ENCODE measurements at places on chromosomes 16 and 17.

DNA sequence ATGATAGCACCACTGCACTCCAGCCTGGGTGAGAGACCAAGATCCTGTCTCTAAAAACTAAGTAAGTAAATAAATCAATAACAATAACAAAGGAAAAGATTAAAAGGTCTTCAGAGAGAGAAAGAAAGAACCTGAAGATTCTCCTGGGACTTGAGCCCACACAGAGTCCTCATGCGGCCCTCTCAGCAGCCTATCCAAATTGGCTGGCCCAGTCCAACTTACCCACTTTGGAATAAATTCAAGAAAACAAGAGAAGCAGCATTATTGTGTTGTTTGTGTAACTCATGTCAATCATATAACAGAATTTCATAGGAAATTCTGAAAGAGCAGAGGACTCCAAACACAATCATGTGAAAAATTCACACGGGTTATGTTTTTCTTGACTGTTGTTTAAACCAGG is 3.8 kb downstream of the SLX4 start:
- no peak for DNase-seq

DNA sequence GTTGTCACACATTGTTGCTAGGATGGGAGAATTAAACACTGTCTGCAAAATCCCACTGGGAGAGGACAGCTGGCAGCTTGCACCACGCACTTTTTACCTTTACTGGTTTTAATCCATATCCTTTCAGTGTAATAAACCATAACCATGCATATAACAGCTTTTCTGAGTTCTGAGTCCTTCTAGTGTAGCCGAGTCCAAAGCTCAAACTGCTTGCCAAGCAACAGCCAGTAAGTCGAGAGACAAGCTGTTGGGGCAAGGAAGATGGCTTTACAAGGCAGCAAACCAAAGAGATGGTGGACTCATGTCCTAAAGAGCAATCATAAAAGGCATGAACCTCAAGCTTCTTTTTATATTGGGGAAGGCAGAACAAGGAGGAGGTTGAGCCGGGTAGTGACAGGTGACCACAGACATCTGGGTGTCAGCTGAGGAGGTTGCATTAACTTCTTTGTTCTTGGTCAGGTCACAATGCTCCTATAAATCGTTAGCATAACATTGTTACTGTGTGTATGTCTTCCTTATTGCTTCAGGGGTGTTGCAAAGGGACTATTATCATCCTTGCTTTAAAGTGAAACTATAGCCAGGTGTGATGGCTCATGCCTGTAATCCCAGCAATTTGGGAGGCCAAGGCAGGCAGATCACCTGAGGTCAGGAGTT is 7.3 kb upstream of the CD300H start:
- no peak for DNase-seq

GRCh38 chr16:4052801-4053293 is 63.4 kb downstream of the ADCY9 start:
- no peak for DNase-seq

GRCh38 chr16:21613781-21614180 is 14.4 kb downstream of the METTL9 start:
- no peak for DNase-seq

- DNase-seq = no peak
Measured at GRCh38 chr16:27828671-27829070, 234.8 kb downstream of the GSG1L start.

- DNase-seq = no peak
Measured at GRCh38 chr16:75620326-75621169, 2.5 kb downstream of the ADAT1 start.

DNA sequence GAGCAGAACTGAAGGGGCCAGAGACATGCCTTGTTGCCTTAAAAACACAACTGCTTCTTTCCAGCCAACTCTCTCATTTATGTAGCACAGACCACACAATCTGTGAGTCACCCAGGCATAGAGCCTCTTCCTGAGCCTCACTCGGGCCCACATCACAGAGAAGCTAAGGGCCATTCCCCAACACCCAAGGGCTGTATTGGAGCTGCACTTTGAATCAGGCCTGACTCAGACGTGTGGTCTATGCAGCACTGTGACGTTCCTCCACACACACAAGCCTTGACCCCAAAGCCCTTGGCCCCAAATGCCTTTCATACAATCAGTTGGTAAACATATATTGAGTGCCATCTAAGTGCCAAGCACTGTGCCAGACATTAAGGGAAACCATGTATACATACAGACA is 308.9 kb upstream of the DYNLRB2 start:
- no peak for DNase-seq

DNA sequence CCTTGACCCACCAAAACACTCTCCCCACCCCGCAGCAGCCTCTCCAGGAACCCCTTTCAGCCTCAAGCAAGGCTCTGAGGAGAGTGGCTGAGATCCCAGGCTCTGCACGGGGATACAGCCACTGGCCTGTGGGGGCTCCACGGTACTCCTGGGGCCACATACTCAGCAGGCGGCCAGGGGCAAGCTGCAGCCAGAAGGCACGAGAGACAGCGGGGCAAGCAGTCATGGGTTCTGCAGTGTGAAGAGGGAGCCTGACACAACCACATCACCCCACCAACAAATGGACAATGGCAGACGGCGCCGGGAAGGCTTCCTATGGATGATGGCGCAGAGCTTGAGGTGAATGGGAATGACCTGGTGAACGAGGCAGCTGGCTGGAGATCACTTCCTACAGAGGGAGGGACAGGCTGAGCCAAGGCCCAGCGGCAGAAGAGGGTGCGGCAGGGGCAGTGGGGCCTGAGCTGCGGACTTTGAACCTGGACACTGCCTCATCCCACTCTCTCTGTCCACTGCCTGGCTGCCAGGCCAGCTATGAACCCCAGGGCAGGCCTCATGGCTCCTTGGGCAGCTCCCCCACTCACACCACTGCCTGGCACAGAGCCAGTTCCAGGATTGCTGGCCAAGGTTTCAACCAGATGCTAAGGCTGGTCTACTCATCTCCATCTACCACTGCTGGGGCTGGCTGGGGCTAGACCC is 10.8 kb upstream of the BCAR1 start:
- DNase-seq = no peak

DNA sequence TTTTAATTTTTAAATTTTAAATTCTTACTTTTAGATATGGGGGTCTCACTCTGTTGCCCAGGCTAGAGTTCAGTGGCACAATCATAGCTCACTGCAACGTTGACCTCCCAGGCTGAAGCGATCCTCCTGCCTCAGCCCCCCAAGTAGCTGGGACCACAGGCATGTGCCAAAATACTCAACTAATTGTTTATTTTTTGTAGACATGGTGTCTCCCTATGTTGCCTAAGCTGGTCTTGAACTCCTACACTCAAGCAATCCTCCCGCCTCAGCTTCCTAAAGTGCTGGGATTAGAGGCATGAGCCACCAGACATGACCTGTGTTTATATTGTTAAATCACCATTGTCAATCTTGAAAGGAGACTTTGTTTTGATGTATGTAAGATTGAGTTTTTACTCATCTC is 332.2 kb downstream of the WWOX start:
- DNase-seq = no peak

All from BE2C (cell line).